Central memory CD4-positive, alpha-beta T cell (primary cell): ENCODE measurements at places on chromosomes 5 and 9.

GRCh38 chr9:100125910-100126309, 26.9 kb downstream of the INVS start:
- DNase-seq = no peak

GRCh38 chr5:116571568-116572349, 2.9 kb downstream of the SEMA6A start:
- no peak for DNase-seq

DNA sequence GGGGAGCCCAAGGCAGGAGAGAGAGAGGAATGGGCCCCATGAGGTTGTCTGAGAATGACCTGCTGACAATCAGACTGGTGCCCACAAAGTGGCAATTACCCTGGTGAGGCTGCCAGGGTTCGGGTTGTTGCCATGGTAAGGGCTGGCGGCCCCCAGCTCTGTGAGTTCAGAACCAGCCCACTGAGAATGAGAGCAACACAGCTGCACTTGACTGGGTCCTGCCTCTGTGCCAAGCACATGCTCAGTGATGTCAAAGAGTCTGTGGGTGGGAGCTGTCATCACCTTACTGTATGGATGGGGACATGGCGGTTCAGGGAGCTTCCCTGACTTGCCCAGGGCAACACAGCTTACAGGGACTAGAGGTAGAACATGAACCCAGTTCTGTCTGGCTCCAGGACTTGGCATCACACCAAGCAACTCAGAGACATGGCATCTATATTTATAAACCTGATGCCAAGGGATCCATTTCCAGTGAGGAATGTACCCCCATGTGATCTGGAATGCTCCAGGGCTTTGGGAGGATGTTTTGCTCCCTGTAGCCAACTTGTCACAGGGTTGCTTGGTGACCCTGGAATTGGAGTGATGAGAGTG, 38.2 kb upstream of the TEX48 start:
- no peak for DNase-seq

DNA sequence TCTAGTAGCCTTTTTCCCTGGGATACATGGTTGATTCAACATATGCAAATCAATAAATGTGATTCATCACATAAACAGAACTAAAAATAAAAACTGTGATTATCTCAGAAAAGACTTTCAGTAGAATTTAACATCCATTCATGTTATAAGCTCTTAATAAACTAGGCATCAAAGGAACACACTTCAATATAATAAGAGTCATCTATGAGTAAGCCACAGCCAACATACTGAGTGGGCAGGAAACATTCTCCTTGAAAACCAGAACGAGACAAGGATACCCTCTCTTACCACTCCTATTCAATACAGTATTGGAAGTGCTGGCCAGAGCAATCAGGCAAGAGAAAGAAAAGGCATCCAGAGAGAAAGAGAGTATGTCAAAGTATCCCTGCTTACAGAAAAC, 239.9 kb downstream of the ATPSCKMT start:
- DNase-seq = no peak

DNA sequence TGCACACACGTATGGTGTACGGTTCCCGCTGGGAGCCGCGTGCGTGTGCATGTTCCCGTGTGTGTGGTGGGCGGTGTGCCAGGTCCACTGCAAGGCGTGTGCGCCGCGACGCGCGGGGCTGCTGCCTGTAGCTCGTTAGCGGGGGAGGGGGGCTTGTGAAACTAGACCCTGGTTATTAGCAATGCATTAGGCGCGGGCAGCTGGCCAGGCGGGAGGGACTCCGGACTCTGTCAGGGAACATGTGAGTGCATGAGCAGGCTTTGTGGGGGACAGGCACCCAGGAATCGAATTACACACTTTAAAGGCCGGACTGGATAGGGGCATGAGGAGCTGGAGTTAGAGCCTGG, 32.2 kb upstream of the ENHO start:
- DNase-seq = no peak

DNA sequence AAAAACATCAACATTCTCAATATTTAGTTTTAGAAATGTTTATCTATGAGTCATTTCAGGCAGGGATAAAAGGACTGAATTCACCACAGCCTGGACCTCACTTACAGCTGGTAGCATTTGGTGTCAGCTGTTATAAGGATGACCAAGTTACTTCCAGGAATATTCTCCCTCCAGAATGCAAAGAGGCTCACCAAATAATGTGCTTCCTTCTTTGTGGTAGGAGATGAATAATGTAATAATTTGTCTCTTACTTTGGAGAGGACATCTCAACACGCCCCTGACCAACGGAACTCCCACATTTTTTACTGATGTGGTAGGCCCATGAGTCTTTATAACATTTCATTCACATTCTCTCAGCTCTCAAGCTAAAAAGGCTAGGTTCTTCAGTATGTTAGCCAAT, 825.9 kb upstream of the GRAMD2B start:
- DNase-seq = no peak

GRCh38 chr9:132768932-132769905, 99.0 kb downstream of the GTF3C4 start:
- peak; percentile 51 for DNase-seq

DNA sequence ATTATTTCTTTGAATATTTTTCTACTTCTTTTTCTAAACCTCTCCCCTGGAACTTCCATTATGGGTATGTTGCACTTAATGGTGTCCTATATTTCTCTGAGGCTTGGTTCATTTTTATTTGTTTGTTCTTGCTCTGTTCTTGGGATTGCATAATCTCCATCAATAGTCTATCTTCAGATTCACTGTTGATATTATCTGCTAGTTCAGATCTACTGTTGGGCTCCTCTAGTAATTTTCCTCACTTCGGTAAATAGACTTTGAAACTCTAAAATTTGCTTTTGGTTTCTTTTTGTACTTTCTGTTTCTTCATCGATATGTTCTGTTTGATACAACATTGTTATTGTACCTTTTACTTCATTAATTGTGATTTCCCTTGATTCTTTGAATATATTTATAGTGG, 76.3 kb downstream of the MTREX start:
- DNase-seq = no peak

DNA sequence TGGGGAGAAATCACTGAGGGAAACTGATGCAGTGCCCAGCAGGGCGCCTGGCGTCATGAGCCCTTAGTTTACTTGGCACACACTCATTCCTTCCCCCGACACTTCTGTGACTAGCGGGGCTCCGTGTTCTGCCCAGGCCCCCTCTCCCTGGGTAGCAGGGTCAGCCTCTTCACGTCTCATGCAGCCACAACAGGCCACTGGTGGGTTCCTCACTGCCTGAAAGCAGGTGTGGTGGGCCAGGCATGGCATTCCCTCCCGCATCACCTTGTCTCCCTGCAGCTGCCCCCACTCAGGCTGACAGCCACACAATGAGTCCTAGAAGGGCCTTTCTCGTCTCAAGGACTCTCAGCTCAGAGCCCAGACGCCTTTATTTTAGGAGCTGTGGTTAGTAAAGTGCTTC, 51.1 kb upstream of the CPLX2 start:
- DNase-seq = no peak

GRCh38 chr9:71037521-71037920, 83.9 kb downstream of the TRPM3 start:
- DNase-seq = no peak

- DNase-seq = no peak
These were observed 1.9 kb downstream of the VLDLR start for GRCh38 chr9:2623288-2624050.

DNA sequence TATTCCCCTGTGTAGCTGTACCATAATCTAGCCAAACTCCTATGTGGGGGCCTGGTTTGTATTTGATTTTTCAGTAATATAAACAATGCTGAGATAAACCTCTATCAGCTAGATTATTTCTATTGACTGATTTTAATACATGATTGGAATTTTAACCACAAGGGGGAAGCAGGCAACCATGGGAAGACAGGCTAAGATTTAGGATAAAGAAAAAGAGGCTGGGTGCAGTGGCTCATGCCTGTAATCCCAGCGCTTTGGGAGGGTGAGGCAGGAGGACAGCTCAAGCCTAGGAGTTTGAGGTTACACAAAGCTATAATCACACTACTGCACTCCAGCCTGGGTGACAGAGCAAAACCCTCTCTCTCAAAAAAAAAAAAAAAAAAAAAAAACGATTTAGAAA, 18.1 kb upstream of the GPX3 start:
- DNase-seq = no peak

DNA sequence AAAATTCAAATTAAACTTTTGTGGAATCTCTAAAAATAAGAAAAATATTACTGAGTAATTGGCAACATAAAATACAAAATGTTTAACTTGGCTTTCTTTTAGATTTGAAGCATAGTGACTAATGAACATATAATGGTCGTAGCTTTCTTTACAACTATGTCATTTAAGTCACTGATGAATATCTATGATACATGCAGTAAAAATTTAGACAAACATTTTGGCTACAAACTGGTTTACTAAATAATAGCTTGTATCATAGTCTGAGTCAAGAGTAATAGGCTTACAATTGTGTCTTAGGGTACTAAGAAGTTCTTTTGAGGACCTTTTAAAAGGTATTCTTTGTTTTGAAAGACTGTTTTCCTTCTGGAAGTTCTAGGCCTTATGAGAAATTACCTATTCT, 2.0 kb upstream of the APC start:
- no peak for DNase-seq

GRCh38 chr5:163564321-163564938, 59.0 kb downstream of the MAT2B start:
- DNase-seq = peak; percentile 39

DNA sequence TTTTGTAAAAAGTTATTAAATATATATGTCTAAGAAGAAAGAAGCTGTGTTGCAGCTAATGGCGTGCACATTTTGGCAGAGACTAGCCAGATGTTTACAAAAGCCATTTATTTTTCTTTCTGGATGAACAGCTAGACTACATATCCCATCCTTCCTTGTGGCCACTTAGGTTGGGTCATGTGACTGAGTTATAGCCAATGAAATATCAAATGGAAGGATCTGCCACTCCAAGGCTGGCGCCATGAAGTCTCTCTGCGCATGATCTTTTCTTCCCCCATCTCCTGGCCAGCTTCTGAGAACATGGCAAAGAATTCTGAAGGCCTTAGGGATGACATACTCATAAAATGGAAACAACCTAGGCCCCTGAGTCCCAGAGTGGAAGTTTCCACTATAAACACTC, 244.2 kb upstream of the DAB2 start:
- DNase-seq = no peak

GRCh38 chr5:168654211-168654721, 75.1 kb upstream of the PANK3 start:
- no peak for DNase-seq

DNA sequence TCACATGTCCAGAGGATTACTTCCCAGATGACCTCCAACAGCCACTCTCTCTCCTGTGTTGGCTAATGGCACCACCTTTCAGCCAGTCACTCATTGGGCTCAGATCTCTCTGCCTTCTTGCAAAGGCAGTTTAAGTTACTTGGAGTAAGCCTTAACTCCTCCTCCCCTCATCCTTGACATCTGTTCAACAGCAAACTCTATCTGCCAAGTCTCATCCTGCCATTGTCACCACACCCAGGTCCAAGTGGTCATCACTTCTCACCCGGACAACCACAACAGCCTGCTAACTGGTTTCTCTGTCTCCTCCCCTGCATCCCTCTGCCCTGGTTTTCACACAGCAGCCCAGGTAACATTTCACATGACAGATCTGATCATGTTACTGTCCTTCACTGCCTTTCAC, 58.5 kb downstream of the DCP2 start:
- no peak for DNase-seq

- no peak for DNase-seq
These were observed 2148.9 kb upstream of the ACO1 start for GRCh38 chr9:30235564-30235963.

- DNase-seq = no peak
These were observed 56.0 kb upstream of the RAI14 start for GRCh38 chr5:34600118-34600493.

DNA sequence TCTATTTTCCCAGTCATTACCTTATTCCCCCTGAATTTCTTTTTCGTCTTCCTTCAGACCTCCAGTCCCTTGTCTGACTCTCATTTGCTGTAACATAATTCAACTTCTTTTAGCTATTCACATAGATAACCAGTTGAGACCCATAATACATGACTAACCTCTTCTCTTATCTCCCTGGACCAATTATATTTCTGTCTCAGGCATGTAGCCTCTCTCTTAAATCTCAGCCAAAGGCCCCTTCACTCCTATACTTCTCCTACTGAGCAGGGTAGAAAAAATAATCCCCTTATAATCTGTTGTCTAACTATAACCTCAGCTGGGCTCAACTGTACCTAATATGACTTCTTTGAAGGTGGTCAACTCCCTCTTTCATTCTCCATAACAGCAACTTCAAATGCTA, 20.9 kb downstream of the RANBP6 start:
- no peak for DNase-seq

DNA sequence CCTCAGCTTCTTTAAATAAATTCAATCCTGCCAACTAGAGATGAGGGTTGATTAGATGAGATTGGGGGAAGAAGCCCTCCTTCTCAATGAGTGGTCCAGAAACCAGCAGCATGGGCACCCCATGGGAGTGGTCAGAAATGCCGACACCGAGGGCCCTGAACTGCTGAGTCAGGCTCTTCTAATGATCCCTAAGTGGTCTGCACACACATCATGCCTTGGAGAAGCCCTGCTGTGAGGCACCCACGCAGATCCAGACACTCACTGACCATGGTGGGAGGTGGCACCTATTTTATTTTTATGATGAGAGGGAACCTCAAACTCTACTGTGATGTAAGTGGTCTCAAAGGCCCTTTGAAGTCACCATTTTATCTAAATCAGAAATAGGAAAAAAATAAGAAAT, 72.3 kb upstream of the BOD1 start:
- no peak for DNase-seq

DNA sequence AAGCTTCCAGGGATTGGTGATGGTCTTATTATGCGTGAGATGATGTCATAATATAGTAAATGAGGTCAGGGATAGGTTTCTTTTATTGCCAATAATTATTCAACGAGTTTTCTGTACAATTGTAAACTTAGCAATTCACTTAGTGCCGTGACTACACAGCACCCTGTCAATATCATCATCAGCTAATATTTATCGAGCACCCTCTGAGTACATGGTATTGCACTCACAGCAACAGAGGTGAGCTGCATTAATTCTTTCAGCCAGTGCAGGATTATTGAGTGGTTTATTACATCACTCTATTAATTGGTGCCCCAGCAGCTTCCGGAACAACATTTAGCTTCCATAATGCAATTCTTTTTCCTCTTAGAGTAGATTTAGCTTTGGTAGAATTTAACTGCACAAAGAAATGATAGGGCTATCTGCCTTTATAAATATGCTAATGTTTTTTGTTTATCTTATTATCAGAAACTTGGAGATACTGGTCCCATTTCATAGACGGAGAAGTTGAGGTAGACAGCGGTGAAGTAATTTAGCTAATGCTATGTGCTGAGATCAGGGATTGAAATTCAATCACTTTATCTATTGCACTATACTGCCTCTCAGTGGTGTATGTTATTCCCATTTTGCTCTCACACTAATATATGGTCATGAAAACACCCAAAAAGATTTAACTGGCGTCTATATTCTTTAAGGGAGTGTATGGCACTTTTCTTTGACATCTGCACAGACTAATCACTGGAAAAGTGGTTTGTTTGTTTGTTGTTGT, 726.1 kb upstream of the WWC1 start:
- DNase-seq = no peak

- no peak for DNase-seq
These were observed 2.0 kb downstream of the ISL1 start for GRCh38 chr5:51385216-51385615.
